ENCODE measurements at places on chromosomes 6 and 20.

DNA sequence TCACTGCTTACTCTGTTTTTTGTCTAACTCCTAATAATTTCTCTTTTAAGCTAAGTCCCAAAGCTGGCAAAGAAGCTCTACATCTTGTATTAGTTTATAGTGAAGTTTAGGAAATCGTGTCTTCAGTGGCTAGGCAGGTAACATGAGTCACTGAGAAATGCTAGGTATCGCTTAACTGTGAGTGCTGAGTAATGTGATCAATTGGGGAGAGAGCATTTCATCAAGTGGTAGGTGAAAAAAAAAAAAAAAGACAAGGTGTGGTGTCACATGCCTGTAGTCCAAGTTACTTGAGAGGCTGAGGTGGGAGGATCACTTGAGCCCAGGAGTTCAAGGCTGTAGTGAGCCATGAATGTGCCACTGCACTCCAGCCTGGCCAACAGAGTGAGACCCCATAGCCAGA is 125.3 kb downstream of the FAM83B start:
- DNase-seq = no peak

DNA sequence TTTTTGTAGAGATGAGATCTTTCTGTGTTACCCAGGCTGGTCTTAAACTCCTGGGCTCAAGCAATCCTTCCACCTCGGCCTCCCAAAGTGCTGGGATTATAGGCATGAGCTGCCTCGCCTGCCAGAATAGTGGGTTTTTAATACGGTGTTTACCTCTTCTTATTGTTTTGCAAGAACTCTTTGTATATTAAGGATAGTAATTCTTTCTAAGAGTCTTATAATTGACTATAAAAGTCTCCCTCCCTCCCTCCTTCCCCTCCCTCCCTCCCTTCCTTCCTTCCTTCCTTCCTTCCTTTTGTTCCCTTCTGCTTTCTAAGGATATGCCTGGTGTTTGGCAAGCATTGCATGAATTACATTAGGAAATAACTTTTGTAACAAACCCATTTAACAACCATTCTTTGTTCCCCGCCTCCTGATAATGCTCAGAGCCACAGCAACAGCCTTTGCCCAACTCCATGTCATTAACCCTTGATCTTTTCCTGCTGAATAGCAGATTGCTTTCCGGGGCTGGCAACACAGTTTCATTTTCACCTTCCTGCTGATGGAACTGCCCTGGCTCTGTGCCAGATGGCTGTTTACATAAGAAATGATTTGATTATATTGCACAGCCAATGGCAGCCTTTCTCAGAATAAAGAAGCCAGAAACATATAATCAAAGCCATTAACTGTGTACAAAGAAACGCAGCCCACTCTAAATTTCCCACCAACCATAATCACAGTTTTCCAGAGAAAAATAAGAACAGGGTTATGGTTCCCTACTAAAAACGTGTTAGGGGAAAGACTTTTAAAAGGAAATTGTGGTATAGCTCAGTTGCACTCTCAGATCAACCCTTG is 143.7 kb upstream of the PTPN1 start:
- DNase-seq = no peak

- DNase-seq = no peak
Observed at GRCh38 chr6:7236306-7237209, 76.4 kb downstream of the SSR1 start.

DNA sequence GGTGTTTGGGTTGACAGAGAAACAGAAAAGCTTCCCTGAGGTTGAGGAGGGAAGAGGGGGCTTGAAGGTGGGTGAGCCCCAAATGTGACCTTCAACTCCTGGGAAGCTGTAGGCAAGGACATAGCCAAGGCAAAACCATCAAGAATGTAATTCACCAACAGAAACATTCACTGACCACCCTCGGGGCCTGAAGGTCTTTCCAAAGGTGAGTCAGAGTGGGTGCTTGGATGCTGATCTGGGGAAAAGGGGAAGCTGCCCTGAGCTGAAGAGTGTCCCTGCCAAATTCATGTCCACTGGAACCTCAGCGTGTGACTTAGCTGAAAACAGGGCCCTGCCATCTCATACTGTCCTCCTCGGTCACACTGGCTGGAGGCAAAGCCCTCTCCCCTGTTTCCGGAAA is 234.2 kb upstream of the SULF2 start:
- DNase-seq = no peak

DNA sequence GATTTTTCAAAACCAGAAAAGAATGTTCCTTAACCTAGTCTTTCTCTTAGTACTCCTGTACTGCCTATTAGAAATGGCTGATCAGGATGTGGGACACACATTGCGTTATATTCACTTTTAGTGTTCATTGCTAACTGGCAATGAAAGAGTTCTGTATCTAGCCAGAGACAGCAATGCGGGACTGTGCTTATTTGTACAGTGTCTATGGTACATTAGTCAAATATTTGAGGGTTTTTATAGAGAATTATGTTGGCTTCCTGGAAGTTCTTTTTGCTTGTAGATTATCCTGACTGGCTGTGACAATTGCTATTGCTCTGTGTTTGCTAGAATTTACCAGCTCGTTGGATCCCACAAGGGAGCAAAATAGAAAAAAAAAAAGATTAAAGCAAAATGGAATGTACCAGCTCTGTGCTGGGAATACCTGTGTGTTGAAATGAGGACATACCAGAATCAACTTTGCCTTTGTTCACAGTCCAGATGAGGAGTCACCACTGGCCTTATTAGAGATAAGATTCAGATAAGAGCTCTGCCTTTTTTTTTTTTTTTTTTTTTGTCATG is 22.4 kb upstream of the IFNGR1 start:
- DNase-seq = no peak

DNA sequence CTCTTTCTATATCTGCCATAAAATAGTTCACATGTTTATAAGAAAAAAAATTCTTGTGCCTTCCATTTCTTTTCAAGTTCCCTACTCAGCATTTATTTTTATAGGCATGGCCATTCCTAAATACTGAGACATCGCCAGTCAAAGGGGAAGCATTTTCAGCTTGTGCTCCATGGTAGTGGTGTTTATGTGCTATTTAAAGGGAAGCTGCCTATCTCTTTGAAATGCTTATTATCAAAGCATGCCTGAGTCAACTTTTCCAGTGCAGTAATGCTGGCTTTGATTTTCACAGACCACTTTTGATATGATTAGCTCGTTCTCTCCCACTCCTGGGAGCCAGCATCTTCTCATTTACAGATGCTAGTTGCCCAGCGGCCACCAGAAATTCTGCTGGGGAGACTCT is 124.1 kb upstream of the RIN2 start:
- DNase-seq = no peak
